ENCODE measurements at places on chromosomes 3 and 15. TPM values are rescaled to one million over a fixed set of nuclear protein-coding genes. Genes with fewer than 3 reads are reported as not detected.

- H3K4me1 ChIP-seq, result no peaks in the 10 kb centered on the region
- no peak overlapping the region for H3K4me3 ChIP-seq
- no peak for DNase-seq
- H3K36me3 ChIP-seq, result no peaks in the 10 kb centered on the region
- no peaks in the 10 kb centered on the region for H3K27me3 ChIP-seq
These were observed 28.5 kb downstream of the SHC4 start for GRCh38 chr15:48935236-48935635.

GRCh38 chr15:100053474-100054121 lies 288.2 kb downstream of the ADAMTS17 start:
- no peaks in the 10 kb centered on the region for H3K4me1 ChIP-seq
- H3K27ac ChIP-seq, result no peak overlapping the region
- DNase-seq, result no peak
- no peaks in the 10 kb centered on the region for H3K36me3 ChIP-seq

GRCh38 chr3:73041537-73041936 lies 19.9 kb upstream of the EBLN2 start:
- H3K4me3 ChIP-seq, result no peak overlapping the region
- no peak for DNase-seq
- H3K27ac ChIP-seq, result no peak overlapping the region
- no peaks in the 10 kb centered on the region for H3K27me3 ChIP-seq
- no peaks in the 10 kb centered on the region for H3K36me3 ChIP-seq

DNA sequence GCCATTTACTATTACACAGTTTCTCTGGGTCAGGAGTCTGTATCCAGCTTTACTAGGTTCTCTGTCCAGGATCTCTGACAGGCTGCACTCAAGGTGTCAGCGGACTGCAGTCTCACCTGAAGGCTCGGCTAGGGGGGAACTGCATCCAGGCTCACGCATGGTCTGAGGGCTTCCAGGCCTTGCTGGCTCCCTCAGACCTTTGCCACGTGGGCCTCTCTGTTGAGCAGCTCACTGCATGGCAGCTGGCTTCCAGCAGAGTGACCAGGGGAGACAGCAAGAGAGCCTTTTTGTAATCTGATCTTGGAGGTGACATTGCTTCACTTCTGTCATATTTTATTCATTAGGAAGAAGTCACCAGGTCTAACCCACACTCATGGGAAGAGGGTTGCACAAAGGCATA lies 152.3 kb downstream of the CACNA2D3 start:
- no peak overlapping the region for H3K4me3 ChIP-seq
- H3K27ac ChIP-seq, result no peak overlapping the region
- DNase-seq, result no peak
- H3K36me3 ChIP-seq, result no peaks in the 10 kb centered on the region
- no peaks in the 10 kb centered on the region for H3K4me1 ChIP-seq

GRCh38 chr3:83403927-83404326 lies 1554.9 kb upstream of the CADM2 start:
- no peak for DNase-seq
- no peaks in the 10 kb centered on the region for H3K36me3 ChIP-seq
- H3K4me3 ChIP-seq, result no peak overlapping the region
- H3K4me1 ChIP-seq, result no peaks in the 10 kb centered on the region

- H3K4me3 ChIP-seq, result no peak overlapping the region
- H3K4me1 ChIP-seq, result no peaks in the 10 kb centered on the region
- H3K36me3 ChIP-seq, result no peaks in the 10 kb centered on the region
- DNase-seq, result no peak
- H3K27ac ChIP-seq, result no peak overlapping the region
These were observed 289.0 kb downstream of the TLE3 start for GRCh38 chr15:69808756-69809155.

GRCh38 chr3:98791341-98792325 lies 28.5 kb downstream of the ST3GAL6 start:
- H3K4me1 ChIP-seq, result no peaks in the 10 kb centered on the region
- peaks cover 5% of the 10 kb centered on the region for H3K27me3 ChIP-seq
- no peak for DNase-seq
- H3K27ac ChIP-seq, result no peak overlapping the region

DNA sequence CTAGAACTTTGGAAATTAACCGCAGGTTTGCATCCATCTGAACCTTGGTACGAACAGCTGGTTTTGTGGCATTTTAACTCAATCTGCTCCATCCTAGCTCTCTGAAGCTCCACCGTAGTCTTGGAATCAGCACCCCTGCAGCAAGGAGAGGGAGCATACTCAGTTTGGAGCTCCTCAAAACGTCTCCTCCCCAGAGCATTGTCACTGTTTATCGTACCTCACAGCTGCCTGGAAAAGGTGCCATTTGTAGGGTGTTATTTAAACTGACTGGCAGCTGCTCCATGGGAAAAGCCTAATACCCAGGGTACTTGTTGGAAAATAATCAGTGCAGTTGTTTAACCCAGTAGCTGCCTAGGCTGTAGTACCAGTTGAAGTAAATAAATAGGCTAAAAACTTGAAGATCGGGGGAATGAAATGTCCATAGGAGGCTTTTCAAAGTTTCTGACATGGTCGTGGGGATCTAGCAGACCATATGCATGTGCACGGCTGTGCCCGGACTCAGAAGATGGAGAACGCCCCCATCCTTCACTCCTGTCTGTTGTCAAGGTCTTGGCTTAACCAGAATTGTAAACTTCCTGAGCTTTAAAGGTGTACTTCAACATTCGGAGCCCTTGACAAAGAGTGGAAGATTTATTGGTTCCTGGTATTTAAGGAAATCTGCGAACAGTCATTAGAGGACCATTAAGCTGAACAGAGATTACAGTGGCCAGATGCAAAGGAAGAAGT lies 43.9 kb downstream of the GHSR start:
- H3K27me3 ChIP-seq, result no peaks in the 10 kb centered on the region
- no peak overlapping the region for H3K27ac ChIP-seq
- H3K36me3 ChIP-seq, result peaks cover 4% of the 10 kb centered on the region
- no peak overlapping the region for H3K4me3 ChIP-seq
- DNase-seq, result no peak

DNA sequence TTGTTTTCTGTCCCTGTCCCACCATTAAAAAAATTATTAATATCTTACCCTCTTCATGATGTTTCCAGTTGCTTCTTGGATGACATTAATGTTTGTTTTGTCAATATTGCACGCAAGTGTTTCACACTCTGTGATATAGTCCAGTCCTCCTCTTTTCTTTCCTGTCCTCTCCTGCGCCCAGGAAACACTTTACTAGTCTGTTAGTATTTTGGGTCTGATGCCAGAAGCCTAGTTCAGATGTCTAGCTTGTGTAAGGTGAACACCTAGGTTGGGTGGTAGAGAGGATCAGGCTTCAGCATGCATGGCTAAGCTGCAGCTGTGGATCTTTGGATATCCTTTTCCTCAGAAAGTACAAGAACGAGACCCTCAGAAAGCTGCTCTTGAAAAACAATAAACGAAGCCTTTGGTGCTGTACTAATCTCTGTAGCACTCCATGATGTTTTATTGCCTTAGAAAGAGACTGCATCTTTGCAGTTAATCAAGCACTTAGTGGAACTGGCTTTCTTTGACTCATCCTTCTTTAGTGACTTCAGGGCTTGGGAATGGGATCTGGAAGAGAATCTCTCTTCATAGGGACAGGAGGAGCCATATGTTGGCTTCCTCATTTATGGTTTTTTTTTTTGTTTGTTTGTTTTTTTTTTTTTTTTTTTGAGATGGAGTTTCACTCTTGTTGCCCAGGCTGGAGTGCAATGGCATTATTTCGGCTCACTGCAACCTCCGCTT lies 253.4 kb downstream of the LPP start:
- no peaks in the 10 kb centered on the region for H3K27me3 ChIP-seq
- no peak overlapping the region for H3K4me3 ChIP-seq
- no peaks in the 10 kb centered on the region for H3K4me1 ChIP-seq
- no peaks in the 10 kb centered on the region for H3K36me3 ChIP-seq

DNA sequence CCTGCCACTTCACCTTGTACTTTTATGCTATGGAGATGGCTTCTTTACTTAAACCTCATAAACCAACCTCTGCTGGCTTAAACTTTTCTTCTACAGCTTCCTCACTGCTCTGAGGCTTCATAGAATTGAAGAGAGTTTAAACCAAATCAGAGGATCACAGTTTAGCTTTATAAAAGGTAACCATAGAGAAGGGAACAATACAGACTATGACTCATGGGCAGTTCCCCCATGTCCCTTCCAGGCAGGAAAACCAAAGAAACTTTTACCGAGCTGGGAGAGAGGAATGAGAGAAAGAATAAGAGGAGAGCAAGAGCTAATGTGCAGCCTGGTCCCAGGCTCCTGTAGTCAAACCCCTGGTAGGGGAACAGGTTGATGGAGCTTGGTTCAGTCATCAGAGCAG lies 53.9 kb upstream of the NEDD4 start:
- no peaks in the 10 kb centered on the region for H3K27me3 ChIP-seq
- no peak overlapping the region for H3K27ac ChIP-seq
- no peaks in the 10 kb centered on the region for H3K36me3 ChIP-seq
- H3K4me3 ChIP-seq, result no peak overlapping the region
- H3K4me1 ChIP-seq, result no peaks in the 10 kb centered on the region

DNA sequence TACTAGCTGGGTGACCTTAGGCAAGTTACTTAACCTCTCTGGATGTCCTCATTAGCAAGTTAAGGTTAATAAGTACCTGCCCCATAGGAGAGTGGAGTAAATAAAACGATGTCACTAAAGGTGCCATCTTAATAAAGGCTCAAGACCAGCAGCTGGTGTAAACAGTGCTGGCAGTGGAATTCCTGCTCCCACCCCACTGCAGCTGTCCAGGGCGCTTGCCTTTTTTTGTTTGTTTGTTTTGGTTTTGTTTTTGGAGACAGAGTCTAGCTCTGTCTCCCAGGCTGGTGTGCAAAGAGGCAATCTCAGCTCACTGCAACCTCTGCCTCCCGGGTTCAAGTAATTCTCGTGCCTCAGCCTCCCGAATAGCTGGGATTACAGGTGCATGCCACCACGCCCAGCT lies 28.9 kb downstream of the IDH3A start:
- DNase-seq, result no peak
- H3K4me3 ChIP-seq, result no peak overlapping the region
- H3K27ac ChIP-seq, result no peak overlapping the region
- H3K27me3 ChIP-seq, result no peaks in the 10 kb centered on the region
- no peaks in the 10 kb centered on the region for H3K36me3 ChIP-seq

- DNase-seq, result no peak
- H3K27me3 ChIP-seq, result no peaks in the 10 kb centered on the region
These were observed 418.1 kb downstream of the EPHA6 start for GRCh38 chr3:97232393-97233034.

DNA sequence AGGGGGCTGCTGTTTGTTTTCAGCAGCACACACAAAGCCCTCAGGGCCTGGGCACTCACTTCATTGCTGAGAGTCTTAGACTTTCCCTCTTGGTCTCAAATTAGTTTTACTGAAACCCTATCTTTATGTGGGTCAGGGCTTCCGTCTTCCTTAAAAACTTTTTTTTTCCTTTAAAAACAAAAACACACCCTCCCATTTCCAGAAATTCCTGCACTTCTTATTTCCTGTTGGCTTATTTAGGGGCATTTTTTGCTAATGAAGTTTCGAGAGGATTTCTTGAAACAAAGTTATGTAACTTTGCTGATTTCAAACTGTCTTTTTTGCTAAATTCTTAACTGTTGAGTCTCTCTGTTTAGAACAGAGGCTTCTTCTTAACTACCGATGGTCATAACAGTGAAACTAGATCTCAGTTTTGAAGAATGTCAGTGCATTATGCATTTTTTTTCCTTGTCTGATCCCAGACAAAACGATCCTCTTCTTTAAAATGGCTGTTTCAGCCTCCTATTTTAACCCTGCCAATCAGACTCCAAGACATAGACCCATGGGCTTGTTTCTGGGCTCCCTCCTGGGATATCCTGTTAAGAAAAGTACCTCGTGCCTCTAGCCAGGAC lies 23.3 kb downstream of the ANAPC13 start:
- no peaks in the 10 kb centered on the region for H3K4me1 ChIP-seq
- H3K4me3 ChIP-seq, result no peak overlapping the region
- H3K27ac ChIP-seq, result no peak overlapping the region

- H3K27me3 ChIP-seq, result no peaks in the 10 kb centered on the region
- H3K27ac ChIP-seq, result no peak overlapping the region
- DNase-seq, result no peak
- H3K4me3 ChIP-seq, result no peak overlapping the region
- H3K36me3 ChIP-seq, result no peaks in the 10 kb centered on the region
- H3K4me1 ChIP-seq, result no peaks in the 10 kb centered on the region
These were observed 226.6 kb upstream of the ROBO1 start for GRCh38 chr3:79994397-79994796.

DNA sequence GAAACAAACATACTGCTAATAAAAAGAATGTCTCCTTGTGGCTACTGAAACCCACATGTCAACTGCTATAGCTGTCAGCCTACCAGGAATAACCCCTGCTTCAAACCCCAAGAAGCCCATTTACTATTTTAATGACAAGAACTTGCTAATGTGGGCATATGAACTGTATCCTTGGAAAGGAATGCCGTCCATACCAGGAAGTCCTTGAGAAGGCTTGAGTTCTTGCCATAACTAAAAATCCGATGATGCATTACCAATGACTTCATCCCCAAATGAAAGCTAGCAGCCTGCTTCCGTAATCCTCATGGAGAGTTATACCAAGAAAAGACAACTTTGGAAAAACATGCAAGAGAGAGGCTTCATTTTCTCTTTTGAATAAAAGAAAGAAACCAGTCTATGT lies 34.8 kb downstream of the MINDY4B start:
- H3K4me1 ChIP-seq, result no peaks in the 10 kb centered on the region
- DNase-seq, result no peak

DNA sequence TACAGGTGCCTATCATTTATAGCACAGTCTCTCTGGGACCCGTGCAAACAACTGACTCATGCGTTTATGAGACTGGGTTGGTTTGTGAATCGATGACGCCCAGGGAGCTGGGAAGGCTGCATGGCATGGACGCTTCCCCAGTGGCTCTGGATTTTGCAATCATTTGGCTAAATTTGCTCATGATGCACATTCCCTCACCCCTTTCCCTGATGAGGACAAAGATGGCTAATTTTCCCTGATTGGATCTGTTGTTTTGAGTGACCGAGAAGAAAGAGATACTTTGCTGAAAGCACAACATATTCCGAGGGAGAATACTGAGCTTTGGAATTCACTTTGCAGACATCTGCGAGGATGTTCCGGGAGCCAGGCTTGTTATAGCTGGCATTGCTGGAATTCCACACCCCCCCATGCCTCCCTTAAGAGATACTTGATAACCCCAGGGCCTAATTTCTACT lies 51.1 kb downstream of the CGNL1 start:
- peaks cover 2% of the 10 kb centered on the region for H3K27me3 ChIP-seq
- no peak overlapping the region for H3K4me3 ChIP-seq
- H3K27ac ChIP-seq, result peak overlapping the region; percentile 53
- DNase-seq, result no peak

- no peak for DNase-seq
- H3K36me3 ChIP-seq, result no peaks in the 10 kb centered on the region
- peak overlapping the region; percentile 97 for H3K27ac ChIP-seq
- no peaks in the 10 kb centered on the region for H3K27me3 ChIP-seq
- H3K4me3 ChIP-seq, result peak overlapping the region; percentile 83
These were observed 589 bp upstream of the SENP5 start for GRCh38 chr3:196867155-196867506.

Gene GPR15
- total RNA-seq, result not detected

Gene TRPM1
- not detected for total RNA-seq

Gene GOLGA8M
- 0.87 TPM for total RNA-seq

Gene FAM219B
- total RNA-seq, result 68.6 TPM

Measured in Panc1 (cell line).